ENCODE measurements at places on chromosomes 1 and 21.

- DNase-seq = no peak
Measured at GRCh38 chr1:157357111-157357510, 195.2 kb downstream of the FCRL5 start.

GRCh38 chr1:159983681-159984080 lies 29.6 kb upstream of the SLAMF9 start:
- no peak for DNase-seq

DNA sequence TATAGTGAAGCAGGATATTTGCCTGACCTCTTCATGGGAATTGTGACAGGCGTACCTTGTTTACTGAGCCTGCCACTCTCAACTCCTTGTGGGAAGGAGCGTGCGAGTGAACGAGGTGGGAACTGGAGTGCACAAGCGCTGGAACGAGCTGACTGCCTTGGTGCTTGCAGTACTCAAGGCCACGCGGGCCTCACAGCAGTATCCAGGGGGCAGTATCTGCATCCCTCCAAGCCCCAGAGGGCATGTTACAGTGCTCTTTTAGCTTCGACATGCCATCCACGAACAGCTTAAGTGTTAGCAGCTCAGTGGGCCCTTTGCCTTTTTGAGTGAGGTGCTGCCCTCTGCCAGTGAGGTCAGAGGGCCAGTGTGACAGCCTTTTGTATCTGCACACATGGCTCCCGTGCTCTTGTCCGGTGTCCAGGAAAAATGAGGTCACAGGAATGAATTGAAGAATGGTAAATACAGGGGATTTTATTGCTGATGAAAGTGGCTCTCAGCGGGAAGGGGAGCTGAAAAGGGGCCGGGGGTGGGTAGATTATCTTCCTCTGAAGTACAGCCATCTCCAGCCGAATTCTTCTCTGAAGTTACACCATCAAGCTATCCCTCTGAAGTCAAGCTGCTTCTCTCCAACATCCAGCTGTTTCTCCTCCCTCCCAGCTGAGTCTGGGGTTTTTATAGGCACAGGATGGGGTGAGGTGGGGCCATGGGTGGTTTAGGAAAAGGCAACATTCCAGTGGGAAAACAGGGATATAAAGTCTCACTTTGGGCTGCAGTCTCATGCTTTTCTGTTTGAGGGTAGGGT lies 69.3 kb downstream of the EPB41 start:
- no peak for DNase-seq

GRCh38 chr21:37717534-37717933 lies 198.7 kb downstream of the KCNJ6 start:
- DNase-seq = no peak

DNA sequence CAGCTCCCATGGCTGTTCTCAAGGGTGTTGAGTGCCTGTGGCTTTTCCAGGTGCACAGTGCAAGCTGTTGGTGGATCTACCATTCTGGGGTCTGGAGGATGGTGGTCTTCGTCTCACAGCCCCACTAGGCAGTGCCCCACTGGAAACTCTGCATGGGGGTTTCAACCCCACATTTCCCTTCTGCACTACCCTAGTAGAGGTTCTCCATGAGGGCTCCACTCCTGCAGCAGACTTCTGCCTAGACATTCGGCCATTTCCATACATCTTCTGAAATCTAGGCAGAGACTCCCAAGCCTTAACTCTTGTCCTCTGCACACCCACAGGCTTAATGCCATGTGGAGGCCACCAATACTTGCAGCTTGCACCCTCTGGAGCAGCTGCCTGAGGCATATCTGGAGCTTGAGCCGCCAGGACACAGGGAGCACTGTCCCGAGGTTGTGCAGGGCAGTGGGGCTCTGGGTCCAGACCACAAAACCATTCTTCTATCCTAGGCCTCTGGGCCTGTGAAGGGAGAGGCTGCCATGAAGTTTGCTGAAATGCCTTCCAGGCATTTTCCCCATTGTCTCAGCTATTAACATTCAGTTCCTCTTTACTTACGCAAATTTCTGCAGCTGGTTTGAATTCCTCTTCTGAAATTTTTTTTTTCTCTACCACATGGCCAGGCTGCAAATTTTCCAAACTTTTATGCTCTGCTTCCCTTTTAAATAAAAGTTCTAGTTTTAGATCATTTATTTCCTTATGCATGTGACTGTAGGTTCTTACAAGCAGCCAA lies 8.8 kb upstream of the CAPN8 start:
- no peak for DNase-seq

- DNase-seq = peak; percentile 68
Measured at GRCh38 chr1:186212568-186213224, 162.4 kb downstream of the TPR start.

DNA sequence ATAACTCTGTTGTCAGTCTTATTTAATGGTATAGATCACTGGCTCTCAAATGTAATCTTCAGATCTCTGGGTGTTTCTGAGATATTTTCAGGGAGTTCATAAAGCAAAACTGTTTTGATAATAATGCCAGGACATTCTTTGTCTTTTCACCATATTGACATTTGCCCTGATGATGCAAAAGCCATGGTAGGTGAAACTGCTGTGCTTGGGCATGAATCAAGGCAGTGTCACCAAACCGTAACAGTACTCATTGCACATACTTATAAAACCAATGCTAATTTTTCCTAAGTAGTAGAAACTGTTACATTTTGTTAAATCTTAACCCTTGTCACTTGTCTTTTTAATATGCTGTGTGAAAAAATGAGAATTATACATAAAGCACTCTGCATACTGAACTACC lies 76.0 kb downstream of the RPS6KC1 start:
- no peak for DNase-seq

All from NCI-H1105 (cell line).